ENCODE measurements at places on chromosomes 11 and 22.

GRCh38 chr11:35418282-35419183, 825 bp downstream of the SLC1A2 start:
- no peak for DNase-seq

DNA sequence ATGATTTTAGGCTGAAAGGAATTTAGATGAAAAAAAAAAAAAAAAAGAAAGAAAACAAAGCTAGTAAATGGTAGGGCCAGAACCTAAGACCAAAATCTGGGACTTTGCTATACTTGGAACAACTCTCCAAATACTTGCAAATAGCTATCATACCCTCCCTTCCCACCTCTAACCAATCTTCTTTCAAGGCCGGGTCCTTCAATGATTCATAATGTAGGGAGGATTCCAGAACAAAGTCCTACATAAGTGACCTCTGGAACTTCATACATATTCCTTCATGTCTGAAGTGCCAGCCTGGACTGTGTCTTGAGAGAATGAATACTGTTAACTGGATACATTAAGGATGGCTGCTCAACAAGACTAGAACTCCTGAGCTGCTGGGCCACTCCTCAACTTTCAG, 9.9 kb downstream of the STK33 start:
- no peak for DNase-seq

DNA sequence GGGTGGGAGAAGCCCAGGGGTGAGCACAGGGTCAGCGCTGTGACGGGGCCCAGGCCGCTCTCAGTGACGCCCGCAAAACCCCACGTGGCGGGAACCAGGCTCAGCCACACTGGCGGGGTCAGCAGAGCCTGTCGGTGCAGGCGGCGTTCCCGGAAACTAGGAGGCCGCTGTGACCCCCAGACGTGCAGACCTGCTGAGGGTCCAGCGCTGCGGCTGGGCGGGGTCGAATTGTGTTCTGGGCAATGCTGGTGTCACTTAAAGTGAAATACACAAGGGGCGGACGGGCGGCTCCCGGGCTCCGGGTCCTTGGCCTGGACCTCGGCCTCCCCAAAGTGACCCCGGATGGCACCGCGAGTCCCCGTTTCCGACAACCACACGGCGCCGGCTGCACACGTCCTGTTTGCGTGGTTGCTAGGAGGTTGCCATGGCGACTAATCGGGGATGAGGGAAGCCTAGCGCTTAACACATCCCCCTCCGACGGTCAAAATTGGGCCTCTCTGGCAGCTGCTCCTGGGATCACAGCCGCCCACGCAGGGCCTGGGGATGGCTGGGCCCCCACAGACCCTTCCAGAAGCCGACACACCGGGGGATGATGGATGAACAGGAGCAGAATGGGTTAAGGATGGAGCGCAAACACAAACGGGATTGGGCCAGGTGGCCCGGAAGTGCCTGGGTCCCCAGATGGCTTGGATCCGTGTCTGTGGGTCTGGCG, 81.7 kb upstream of the PRR5 start:
- DNase-seq: peak; percentile 74

DNA sequence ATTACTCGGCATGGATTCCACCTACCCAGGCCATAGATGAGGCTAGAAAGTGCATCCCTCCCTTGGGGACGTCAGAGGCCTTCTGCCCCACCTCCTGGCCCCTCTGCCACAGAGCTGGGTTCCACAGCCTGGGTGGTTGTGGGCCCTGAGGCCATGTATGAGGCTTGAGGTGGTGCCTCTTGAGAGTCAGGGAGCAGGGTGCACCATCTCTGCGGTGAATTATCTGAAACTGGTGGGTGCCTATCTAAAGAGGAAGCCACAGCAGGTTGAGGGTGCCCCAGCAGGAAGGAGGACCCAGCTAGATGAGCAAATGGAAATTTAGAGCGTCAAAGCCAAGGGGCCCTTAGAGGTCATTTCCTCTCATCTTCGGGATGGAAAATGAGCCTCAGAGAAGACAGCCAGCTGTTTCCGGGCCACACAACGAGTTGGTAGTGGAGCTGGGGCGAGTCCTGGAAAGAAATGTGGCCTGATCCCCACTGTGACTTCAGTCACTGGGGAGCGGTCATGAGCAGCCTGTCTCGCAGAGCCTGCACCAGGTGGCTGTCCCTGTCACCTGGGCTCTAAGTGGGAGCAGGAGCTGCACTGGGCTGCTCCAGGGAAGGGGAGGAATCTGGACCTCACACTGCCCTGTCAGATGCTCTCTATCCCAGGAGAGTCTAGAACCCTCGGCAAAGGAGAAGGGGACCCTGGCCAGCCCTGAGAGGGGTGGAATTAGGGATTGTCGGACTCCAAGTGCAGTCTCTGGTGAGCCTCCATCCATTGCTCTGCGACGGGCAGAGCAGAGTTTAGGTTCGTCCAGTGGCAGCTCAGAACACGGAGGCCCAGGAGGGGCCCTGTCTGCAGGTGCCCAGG, 7.3 kb downstream of the ADORA2A start:
- DNase-seq: peak; percentile 51

- no peak for DNase-seq
These were observed 28.6 kb downstream of the APOL5 start for GRCh38 chr22:35746248-35746647.

- no peak for DNase-seq
These were observed 199.4 kb upstream of the MTMR2 start for GRCh38 chr11:96123301-96123700.

DNA sequence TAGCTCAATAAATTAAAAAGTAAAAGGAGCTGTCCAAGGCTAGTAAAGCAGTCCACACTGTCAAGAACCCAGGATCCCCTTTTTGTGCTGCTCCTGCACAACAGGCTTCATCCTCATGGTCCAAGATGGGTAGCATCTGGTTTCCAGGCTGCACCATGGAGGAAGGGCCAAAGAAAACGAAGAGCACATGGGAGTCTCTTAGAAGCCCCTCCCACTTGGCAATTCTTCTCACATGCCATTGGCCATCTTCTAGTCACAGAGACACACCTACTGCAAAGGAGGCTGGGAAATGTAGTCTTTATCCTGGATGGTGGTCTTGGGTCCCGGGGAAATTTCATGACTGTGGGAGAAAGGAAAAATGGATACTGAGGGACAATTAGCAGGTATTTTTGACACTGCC, 37.8 kb downstream of the PRR5L start:
- no peak for DNase-seq

DNA sequence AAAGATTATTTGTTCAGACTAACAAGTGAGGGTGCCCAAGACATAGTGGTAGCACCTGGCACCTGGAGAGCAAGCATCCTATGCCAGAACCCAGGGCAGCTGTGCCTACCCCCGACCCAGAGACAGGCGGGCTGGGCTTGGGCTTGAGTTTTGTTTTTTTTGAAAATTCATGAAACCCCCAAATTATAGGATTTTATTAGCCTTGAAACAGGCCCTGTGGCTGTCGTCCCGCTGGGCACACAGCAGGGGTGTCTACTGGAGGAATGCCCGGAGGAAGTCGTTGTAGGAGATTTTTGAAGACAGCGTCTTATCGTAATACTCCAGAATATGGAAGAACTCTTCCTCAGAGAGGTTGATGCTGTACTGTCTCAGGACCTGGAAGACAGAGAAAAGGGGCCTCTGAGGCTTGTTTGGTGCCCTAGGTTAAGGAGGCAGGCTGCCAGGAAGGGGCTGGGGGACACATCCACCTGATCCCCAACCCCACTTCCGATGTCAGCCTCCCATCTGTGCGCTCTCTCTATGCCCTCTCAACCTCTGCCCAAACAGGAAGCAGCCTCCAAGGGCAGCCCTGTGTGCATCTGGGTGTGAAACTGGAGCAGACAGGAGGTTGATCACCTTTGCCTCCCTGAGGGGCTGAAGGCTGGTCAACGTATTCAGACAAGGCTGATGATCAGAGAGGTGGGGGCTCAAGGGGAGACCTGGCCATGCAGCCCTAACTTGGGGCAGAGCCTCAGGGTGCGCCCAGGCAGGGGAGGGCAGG, 117.0 kb downstream of the MPPED1 start:
- DNase-seq: no peak

DNA sequence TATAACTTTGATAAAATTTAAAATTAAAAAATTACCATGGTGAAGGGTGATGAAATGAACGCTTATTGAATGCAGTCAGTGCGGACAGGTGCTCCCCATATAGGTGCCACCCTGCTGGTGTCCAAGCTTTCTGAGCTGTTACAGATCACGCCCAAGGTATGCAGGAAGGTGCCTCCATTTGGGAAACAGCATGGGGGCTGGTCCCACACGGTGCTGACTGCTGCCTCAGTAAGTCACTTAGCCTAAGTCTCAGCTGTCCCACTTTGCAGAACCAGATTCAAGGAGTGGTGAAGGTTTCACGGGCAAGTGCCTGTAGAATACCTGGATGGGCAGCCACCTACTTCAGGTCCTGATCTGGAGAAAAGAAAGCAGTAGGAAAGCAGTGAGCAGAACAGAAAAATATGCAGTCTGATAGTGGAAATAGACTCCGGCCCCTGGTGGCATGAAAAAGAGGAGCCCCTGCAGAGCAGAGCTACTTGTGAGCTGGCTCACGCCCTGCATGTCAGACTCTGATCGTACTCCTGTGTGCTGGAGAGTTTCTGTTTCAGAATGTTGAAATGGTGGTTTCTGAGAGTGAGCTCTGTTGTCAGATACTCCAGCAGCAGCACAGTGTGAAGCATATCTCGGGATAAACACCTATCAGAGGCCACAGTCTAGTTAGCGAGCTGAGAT, 33.2 kb downstream of the ADORA2A start:
- DNase-seq: no peak

- no peak for DNase-seq
These were observed 14.1 kb upstream of the KCNQ1OT1 start for GRCh38 chr11:2713661-2714462.

DNA sequence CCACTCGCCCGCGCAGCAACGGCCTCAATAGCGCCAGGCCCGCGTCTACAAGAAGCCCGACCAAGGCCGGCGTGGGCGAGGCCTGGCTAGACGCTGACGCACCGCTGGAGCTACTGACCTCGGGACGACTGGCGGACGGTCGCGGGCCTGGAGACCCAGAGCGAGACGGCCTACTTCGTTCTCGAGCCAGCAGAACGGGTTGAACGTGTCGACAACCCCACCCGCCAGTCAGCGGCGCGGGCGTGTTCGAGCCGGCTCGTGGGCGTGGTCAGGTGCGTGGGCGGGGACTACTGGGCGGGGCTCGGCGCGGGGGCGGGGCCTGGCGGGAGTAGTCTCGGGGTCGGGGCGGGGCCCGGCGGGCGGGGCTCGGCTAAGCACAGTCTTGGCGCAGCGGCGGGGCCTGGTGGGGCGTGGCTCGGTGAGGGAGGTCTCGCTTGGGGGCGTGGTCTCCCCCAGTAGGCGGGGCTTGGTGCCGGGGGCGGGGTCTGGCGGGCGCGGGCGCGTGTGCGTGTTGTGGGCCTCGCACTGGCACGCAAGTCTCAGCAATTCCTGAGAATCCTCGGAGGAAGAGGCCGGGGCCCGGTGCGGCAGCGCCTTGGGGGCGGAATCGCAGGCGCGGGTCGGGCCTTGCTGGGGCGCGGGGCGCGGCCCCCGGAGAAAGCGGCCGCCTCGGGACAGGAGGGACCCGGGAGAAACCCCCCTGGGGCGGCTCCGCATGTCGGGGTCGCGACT, at the start of gene RNH1:
TSS of gene RNH1 (minus strand) at position 248 of the 732 bp plus-strand sequence. CDS start 5,080 bp downstream, outside the sequence.
- DNase-seq: peak; percentile 99

- DNase-seq: no peak
These were observed 110.9 kb upstream of the B3GAT1 start for GRCh38 chr11:134522782-134523570.

- no peak for DNase-seq
These were observed 137.4 kb upstream of the LARGE1 start for GRCh38 chr22:34057726-34058125.

GRCh38 chr11:95788921-95789505, 569 bp downstream of the FAM76B start:
- peak; percentile 0 for DNase-seq

DNA sequence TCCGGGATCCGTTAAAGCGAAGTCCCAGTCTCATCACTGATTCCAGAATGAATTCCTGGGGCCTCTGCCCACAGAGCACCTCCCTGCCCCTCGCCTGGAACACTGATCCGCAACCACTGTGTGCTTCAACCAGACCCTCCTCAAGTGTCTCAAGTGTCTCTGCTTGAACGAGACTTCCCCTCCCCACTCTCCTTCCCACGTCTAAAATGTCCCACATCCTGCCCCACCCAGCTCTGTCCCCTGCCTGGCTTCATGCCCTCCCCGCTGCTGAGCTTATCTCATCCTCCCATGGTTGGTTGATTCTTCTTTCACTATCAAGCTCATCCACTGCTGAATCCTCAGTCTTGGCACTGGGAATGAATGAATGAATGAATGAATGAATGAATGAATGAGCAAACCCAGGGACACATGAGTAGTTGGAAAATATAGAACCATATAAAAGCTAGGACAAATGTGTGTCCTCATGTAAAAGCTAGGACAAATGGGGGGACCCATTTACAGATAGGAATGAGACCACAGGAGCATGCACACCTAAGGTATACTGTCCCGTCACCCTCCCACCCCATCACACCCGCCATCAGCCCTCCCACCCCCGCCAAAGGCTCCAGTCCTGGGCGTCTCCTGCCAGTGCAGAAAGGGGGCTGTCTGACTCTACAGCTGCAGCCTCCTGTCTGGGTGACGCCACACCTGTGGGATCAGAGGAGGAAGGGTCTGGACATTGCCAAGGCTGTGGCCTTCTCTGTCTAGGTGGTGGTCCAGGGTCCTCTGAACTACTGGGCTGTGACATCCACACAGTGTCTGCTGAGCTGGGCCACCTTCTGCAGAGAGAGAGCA, 71.4 kb upstream of the LINC01488 start:
- no peak for DNase-seq

- no peak for DNase-seq
These were observed 2.2 kb downstream of the LRFN4 start for GRCh38 chr11:66858939-66859685.

Measured in stimulated activated CD8-positive, alpha-beta memory T cell treated with anti-CD3 and anti-CD28 coated beads, Interleukin-7, amount 100 ng/mL, for 1 hour (primary cell).